ENCODE measurements at places on chromosomes 12 and 14.

- DNase-seq: no peak
These were observed 409.5 kb downstream of the SLC6A15 start for GRCh38 chr12:84502907-84503787.

DNA sequence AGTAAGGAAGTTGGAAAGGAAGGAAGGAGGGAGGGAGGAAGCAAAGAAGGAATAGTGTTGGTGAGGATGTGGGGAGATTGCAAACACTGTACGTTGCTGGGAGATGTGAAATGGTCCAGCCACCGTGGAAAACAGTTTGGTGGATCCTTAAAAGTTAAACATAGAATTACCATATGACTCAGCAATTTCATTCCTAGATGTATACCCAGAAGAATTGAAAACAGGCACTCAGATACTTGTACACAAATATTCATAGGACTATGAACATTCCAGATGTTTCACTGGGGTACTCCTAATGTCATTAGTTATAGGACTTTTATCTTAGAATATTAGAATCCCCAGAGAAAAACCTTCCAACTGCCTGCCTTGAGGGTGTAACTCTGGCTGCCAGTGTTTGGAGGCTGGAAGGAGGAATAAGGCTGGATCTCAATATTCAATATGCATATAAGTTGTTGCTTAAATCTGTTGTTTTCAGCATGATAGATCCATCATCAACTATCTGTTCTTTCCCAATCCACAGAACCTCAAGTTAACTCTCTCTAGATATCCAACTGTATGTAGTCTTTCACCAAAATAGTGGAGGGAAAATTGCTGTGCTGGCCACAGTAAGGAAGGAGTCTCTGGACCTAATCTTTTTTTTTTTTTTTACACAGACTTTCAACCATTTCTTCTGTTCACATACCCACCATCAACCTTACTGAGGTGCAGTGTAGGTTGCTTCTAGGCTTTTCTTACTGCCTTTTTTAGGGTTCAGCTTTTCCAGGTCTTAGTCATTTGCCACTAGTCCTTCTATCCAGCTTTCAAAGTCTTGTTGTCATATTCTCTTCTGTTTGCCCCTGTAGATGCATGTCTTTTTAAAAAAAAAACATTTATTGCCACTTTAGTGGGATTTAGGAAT lies 94.5 kb downstream of the DNAI7 start:
- DNase-seq: no peak

GRCh38 chr14:105281371-105282097 lies 19.3 kb downstream of the BRF1 start:
- DNase-seq: no peak

DNA sequence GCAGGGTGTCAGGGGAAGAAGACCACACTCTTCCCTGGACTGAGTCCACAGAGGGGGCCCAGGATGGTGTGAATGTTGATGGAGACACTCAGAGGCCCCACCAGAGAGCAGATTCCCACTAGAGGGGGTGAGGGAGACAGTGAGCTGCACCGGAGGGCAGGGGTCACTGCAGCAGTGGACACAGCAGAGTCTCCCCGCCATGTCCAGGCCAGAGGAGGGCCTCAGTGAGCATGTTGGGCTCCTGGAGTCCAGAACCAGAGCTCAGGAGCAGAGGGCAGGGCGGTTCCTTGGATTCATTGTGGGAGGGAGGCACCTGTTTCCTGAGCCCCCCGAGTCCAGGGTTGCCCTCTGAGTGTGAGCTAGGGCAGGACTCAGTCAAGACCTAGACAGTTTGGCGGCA lies 1.8 kb upstream of the KRT82 start:
- DNase-seq: no peak

DNA sequence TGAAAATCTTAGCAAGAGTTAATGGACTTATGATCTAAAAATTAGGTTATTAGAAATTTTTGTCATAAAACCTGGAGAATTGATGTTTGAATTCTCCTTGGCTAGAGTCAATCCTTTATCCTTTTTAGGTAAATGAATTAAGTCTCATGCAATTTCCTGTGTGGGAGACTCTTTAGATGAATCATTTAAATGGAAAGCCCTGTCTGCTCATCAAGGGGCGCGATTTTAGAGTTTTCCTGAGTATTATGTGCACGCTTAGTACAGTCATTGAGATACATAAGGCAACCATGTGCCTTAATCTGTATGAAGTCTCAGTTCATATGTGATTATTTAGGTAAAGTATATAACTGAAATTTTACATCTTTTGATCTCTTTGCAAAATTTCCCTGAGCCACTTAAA lies 974.7 kb downstream of the NRXN3 start:
- no peak for DNase-seq

- no peak for DNase-seq
These were observed 39.9 kb downstream of the ATL1 start for GRCh38 chr14:50599700-50600444.

DNA sequence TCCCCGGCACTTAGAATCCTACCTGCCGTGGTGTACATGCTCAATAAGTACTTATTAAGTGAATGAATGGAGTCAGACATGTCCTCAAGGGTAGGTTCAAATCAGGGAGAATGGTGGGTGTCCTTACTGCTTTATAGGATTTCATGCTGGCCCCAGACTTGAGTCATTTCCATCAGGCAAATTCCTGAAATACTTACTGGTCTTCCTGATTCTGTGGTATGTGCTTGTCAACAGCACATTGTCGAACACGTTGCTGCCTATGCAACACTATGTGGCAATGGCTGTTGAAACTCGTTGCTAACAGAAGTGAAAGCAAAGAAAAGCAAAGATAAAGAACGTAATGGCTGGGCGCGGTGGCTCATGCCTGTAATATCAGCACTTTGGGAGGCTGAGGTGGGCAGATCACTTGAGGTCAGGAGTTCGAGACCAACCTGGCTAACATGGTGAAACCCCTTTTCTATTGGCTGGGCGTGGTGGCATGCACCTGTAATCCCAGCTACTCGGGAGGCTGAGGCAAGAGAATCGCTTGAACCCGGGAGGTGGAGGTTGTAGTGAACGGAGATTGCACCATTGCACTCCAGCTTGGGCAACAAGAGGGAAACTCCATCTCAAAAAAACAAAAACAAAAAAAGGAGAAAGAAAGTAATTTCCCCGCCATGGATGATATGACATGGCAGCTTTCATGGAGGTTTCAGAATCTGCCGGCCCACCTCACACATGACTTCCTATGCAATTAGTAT lies 214.9 kb downstream of the ZFP36L1 start:
- no peak for DNase-seq

- no peak for DNase-seq
These were observed 18.4 kb upstream of the FOS start for GRCh38 chr14:75260025-75260763.

Data from activated T-helper 1 cell treated with anti-CD3 and anti-CD28 coated beads, Interleukin-2, amount 50 U/mL, for 16 hours (primary cell).